MV-4-11 (cell line): ENCODE measurements at places on chromosomes 4 and X.

GRCh38 chr4:68336530-68336929 lies 13.4 kb downstream of the YTHDC1 start:
- DNase-seq = no peak

- DNase-seq = peak; percentile 41
Observed at GRCh38 chrX:37926700-37927099, 79.3 kb upstream of the DYNLT3 start.

DNA sequence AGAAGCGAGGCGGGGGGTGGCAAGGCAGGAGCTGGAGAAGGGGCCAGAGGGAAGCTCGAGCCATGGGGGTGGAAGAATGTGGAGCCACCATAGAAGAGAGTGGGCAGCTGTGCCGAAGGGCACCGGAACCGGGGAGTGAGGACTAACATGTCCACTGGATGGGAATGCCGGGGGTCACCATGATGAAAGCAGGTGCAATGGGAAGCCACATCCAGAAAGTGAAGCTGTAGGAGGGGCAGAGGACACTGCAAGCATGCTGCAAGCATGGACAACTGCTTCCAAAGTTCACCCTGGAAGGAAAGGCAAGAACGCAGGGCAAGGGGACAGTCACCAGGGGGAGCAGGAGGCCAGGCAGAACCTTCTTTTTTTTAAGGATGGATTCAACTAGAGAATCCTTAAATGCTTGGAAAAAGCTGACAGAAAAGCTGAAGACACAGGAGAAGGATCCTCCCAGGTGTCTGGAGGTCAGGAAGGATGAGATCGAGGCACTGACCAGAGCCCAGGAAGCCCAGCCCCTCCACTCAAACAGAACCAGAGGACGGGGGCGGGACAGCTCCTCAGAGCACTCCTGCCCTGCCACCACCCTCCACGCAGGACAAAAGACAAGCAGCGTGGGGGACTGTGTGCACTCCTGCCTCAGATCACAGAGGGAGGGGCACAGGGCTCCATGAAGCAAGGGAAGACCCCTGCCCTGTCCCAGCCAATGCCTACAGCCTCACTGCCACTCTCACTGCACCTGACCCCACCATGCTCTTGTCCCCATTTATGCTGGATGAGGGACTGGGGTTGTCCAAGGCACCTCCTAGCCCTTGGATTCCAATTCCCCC lies 169.2 kb downstream of the AFAP1 start:
- peak; percentile 8 for DNase-seq

DNA sequence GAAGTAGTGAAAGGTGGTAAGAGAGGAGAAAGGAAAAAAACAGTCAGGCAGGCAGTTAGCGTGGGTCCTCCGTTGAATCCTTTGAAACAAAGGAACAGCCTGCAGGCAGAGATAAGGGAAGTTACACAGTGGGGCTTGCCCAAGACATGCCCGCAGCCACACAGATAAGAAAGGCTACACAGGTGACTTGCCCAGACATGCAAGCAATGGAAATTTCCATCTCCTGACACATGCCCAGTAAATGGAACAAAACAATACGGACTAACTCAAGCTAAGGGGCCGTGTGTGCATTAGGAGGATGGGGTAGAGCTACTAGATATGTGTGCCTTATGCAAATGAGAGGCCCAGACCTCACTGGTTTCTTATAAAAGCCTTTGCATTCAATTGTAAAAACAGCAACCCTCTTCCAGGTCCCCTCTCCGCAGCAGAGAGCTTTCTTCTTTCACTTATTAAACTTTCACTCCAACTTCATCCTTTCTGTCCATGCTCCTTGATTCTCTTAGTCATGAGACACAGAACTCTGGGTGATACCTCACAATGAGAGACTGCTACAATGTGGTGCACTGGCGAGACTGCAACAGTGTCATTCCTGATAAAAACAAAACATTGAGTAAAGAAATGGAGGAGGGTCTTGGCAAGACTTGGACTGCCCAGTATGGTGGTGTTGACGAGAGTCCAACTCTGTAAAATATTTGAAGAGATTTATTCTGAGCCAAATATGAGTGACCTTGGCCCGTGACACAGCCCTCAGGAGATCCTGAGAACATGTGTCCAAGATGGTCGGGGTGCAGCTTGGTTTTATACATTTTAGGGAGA lies 997.4 kb upstream of the PRKX start:
- peak; percentile 40 for DNase-seq

DNA sequence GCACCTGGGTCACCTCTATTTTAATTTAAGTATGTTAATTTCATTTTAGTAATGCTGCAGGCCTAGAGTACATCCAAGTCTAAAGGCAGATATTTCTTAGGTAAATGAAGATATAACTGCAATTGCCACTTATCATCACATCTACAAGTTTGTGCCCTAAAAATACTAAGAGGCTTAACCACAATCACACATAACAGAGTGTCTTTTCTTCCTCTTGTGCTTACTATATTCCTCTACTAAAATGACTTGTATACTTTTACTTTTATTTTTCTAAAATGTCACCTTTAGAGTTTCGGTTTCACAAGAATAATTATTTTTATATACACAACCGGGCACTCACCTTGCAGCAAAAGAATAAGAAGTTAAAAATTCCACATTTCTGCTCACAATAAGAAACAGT lies 77.9 kb downstream of the EFHC2 start:
- DNase-seq = no peak

GRCh38 chr4:152763796-152764195 lies 15.7 kb downstream of the TIGD4 start:
- DNase-seq = peak; percentile 80

GRCh38 chr4:90715242-90715641 lies 588.0 kb downstream of the CCSER1 start:
- DNase-seq = no peak

DNA sequence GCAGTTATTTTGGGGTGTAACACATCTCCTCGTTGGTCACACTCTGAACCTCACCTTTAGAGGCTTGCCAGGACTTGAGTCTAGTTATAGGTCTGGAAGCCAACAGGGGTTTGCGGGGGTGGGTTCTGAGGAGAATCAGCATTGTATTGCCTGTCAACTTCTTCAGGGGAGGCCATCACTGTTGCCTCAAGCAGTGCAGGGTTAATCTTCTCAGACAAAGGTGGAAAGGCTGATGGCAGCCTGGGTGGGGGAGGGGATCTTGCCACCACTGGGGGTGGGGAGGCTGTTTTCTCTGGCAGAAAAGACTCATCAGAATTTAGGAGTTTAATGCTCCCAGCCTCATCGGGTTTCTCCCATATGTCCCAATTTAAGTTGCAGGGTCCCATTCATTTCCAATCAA lies 387.8 kb downstream of the PRR32 start:
- no peak for DNase-seq

DNA sequence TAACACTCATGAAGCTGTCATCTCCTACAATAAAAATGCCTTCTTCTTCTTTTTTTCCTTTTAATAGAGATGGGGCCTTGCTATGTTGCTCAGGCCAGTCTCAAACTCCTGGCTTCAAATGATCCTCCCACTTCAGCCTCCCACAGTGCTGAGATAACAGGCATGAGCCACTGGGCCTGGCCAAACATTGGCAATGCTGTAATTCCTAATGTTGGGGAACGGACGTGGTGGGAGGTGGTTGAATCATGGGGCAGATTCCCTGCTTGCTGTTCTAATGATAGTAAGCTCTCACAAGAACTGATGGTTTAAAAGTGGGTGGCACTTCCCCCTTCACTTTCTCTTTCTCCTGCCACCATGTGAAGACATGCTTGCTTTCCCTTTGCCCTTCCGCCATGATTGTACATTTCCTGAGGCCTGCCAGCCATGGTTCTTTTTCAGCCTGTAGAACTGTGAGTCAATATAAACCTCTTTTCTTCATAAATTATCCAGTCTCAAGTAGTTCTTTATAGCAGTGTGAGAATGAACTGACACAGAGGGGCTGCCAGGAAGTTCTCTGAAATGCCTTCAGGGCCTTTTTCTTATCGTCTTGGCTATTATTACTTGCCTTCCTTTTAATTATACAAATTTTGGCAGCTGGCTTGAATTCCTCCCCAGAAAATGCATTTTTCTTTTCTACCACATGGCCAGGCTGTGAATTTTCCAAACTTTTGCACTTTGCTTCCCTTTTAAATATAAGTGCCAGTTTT lies 93.0 kb downstream of the CENPC start:
- DNase-seq = peak; percentile 17

DNA sequence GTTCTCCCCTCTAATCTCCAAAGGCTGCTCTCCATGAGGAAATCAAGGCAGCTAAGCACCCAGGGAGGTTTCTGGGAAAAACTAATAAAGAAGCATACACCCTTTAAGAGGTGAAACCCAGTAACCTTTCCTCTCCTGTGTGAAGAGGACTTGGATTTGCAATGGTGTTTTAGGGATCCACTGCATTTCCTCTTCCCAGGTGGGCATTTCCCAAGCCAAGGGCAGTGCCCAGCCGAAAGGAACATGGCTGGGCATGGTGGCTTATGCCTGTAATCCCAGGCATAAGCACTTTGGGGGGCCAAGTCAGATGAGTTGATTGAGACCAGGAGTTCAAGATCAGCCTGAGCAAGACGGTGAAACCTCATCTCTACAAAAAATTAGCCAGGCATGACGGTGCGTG lies 5.4 kb upstream of the ZNF185 start:
- no peak for DNase-seq

DNA sequence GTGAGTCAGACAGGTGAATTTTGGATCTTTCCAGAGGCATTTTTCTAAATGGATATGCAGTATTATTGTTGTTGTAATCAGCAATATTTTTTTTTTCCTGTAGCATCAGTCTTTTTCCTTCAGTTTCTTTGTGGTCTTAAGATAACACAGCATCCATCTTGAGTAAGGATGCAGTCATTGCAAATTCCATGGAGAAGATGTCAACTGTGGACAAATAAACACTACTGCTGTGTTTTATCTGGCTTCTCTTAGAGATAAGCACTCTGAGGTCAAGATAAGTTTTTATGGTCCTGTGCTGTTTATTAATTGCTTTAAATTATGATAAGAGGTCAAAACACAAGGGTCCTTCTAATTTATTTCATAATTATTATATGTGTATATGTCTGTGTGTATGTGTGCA lies 1255.7 kb downstream of the ADGRL3 start:
- no peak for DNase-seq

DNA sequence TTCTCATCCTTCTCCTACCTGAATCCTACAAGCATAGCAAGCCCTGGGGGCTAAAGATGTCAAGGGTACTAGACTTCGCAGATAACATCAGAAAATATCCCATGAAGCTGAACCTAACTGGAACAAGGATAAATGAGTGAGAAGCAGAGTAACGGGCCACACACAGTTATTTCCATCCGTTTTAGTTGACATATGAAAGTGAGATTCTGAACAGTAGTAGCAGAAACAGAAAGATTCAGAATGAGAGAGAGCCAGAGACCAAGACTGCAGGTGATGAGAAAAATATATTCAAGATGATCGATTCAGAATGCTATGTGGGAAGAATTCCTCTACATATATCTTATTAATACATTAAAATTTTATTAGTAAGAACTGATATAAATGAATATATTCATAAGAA lies 165.1 kb downstream of the TSPAN5 start:
- DNase-seq = no peak

GRCh38 chr4:132827522-132827921 lies 321.6 kb upstream of the PCDH10 start:
- DNase-seq = no peak

- DNase-seq = no peak
Observed at GRCh38 chrX:47838361-47838760, 1.7 kb downstream of the ZNF81 start.

DNA sequence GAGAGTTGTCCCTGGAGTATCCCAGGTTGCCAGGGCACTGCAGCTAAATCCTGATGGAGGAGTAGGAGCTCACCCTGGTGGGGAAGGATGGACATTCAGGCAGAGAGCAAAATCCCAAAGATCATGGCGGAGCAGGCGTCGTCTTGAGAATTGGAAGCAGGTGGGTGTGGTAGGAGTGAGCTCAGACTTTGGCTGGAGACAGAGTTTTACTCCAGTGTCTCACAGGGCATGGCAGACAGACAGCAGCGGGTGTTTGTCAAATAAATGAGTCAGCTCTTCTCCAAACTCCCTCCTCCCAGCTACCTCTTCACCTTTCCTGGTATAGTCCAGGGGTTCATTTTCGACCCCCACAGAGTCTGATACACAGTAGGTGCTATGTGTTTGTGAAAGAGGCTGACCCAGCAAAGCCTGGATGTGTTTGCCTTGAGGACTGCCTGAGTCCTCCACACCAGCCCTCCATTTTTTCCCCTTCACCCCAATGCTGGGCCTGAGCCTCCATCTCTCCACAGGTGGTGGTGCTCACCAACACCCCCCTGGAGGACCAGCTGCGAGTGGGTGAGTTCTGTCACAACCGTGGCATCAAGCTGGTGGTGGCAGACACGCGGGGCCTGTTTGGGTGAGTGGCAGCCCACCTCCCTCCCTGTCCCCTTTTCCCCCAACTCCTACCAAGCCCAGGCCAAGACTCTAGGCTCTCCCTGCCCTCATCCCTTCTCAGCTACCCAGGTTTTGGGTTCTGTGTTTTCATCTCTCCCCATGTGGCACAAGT lies 6.9 kb downstream of the UBA1 start:
- DNase-seq = no peak

DNA sequence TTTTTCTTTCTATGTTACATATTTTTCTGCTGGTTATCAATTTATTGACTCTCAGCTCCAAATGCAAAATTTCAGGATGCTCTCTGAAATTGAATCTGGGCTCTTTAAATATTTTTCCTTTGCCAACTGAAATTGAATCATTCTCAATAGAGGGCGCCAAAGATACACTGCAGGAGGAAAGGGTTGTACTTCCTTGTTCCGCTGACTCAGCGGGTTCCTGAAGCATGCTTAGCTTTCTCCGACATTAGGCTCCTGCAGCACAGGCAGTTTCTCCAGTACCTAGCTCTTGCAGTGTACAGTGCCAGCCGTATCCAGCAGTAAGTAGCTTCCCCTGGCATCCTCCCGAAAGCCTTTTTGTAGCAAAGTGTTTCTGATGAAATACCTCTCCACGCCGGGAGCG lies 28.8 kb upstream of the CFAP47 start:
- peak; percentile 66 for DNase-seq

DNA sequence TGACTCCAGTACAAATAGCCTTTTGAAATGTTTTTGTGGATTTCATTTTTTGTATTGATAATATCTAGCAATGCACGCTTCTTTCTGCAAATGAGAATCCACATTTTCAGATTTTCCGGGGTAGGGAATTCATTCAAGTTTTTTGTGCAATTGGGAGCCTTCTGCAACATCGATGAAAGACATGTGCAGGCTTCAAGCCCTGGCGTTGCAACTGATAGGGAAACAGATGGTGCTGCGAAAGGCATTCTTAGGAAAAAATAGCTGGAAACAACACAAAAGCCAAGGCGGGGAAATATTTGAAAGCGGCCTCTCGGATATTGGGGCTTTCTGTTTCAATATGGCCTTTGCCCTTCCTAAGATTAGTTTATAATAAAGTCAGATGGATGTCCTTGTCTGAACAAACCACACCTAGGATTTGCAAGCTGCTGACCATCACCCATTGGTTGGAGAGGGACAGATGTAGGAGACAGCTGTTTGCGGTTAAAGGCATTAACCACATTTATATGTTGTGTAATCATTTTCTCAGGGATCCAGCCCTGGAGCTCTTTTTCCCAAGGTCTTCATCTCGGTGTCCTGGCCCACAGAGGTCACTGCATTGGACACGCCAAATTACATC lies 136.5 kb downstream of the PRKX start:
- DNase-seq = no peak

DNA sequence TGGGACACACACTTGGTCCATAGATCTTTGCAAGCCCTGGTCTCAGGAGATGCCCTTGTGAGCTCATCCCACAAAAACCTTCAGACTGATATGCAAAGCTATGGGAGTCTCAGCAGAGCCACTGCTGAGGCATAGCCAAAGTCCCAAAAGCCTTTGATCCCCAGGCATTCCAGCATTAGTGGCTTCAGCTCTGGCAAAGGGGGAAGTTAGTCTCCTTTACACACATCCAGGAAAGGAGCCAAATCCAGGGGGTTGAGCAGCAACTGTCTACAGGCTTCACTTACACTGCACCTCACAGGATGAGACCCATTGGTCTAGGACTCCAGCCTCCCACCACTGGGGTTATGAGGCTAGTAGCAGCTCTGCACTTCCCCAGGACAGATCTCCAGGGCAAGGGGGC lies 14.0 kb downstream of the PF4 start:
- no peak for DNase-seq
